ENCODE measurements at places on chromosomes 7 and 10.

- no peak for DNase-seq
Observed at GRCh38 chr10:93757136-93757535, 600 bp upstream of the LGI1 start.

DNA sequence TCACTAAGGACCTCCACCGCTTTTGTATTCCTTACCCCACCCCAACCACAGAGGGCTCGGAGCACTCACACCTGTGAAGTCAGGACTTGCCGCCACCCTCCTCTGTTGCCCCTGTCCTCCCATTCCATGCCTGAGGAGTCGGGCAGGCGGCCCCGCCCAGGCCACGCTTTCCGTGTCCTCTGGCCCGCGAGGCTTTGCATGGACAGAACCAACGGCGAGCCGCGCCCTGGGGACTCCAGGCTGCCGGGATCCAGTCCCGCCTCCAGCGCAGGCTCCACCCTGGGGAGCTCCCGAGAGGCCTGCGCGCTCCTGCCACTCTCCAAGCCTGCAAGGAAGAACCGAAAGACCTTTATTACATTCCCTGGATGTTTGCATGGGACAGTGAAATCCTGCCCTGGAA lies 366.4 kb upstream of the POM121L12 start:
- DNase-seq: no peak

DNA sequence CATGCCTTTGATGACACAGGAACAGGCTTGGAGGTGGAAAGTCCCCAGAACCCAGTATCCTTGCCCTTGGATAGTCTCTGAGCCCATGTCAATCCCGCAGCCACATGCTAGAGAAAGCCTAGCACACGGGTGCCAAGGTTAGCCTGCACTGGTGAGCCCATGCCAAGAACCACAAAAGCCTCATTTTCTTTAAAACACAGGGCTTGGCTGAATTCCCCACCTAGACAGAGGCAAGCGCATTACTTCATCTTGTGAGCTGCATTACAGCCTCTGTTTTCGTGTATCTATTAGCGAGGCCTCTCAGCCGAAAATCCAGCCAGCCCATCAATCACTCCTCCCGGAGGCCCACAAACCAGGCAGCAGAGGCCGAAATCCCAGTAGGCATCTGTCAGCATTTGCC lies 314.9 kb upstream of the AUTS2 start:
- DNase-seq: no peak

- no peak for DNase-seq
Observed at GRCh38 chr10:76352300-76352699, 920.9 kb downstream of the LRMDA start.

DNA sequence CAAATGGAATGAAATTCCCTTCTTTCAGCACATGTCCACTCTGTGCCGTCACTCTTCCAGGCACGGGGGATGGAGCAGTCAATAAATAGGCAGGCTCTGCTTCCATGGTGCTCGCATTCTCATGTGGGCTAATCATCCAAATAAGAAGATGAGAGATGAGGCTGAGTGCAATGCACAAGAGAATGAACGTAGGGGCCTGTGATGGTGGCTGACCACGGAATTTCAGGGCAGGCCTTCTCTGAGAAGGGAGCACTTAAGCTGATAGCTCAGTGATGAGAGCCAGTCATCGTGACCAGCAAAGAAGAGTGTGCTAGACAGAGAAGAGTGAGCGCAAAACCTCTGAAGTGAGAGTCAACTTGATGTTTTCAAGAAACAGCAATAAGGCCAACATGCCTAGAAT lies 47.9 kb downstream of the TAF3 start:
- no peak for DNase-seq

DNA sequence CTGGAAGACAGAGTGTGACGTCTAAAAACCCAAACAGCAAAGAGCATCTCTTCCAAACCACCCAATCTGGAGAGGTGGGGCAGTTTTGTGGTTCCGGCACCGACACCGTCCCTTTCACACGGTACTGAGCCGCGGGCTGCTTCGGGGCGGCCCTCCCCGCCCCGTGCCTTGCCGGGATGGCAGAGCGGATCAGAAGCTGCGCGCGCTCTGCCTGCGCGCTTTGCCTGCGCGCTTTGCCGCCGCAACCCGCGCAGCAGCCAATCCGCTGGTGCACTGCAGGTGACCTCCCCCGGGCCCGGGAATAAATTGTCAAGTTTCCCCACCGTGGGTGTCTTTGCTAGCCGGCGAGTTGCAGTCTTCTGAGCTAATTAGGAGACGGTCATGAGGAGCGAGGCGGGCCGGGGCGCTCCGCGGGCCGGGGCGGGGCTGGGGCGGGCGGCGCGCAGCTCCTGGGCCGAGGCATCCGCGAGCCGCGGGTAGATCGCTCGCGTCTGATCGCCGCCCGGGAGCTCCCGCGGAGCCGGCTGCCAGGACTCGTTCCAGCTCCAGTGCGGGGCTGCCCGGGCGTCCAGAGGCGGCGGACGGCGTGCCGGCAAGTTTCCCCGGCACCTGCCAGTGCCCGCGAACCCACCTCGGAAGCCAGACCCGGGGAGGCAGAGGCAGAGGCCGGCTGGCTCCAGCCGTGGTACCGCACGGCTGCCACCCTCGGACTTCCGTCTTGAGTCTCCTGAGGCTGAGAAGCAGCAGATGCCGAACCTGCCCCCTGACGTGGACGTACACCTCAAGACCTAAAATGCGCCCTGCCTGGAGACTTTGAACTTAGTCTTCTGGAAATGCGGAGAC lies 536.0 kb upstream of the GALNT17 start:
- DNase-seq: peak; percentile 15

DNA sequence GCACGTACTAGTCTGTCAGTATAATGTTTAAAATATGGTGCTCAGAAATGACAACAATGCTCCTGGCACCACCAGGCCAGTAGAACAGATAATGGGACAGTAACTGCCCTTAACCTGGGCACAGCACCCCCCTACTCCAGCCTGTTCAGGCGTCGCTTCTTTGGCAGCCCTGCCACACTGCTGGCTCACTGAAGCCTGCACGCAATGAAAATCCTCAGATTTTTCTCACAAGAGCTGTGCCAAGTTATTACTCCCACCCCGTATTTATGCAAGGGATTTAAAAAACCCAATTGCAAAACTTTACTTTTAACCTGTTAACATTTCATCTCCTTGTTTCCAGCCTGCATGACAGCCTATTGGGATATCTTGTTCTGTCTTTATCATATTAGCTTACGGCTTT lies 56.6 kb upstream of the LAMB1 start:
- DNase-seq: no peak

- no peak for DNase-seq
Observed at GRCh38 chr10:36349445-36350078, 707.5 kb upstream of the FZD8 start.

DNA sequence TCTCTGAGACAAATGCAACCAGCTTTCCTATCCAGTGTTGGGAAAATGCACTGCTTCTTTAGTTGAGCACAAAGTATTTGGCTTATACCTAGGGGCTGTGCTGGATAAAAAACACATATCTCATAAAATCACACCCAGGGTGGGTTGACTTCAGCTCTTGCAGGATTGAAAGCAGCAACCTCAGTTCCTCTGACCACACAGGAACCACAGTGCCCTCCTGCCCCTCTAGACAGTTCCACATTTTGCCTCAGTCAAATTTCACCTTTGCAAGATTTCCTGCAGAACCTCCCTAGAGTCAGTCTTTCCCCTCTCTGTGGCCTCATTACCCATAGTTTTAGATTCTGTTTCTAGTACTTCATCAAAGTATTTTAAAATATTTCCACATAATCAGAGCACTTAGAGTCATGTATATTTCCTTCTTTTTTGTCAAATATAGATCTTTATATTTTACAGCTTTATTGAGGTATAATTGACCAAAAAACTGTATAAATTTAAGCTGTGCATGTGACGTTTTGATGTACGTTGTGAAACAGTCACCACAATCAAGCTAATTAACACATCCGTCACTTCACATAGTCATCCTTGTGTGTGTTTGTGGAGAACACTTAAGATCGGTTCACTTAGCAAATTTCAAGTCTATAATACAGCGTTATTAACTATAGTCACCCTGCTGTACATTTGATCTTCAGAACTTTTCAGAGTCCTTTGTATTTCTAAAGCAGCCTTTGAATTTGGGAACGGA lies 37.0 kb upstream of the EGR2 start:
- DNase-seq: no peak

GRCh38 chr7:20030417-20030816 lies 186.8 kb downstream of the MACC1 start:
- DNase-seq: no peak

DNA sequence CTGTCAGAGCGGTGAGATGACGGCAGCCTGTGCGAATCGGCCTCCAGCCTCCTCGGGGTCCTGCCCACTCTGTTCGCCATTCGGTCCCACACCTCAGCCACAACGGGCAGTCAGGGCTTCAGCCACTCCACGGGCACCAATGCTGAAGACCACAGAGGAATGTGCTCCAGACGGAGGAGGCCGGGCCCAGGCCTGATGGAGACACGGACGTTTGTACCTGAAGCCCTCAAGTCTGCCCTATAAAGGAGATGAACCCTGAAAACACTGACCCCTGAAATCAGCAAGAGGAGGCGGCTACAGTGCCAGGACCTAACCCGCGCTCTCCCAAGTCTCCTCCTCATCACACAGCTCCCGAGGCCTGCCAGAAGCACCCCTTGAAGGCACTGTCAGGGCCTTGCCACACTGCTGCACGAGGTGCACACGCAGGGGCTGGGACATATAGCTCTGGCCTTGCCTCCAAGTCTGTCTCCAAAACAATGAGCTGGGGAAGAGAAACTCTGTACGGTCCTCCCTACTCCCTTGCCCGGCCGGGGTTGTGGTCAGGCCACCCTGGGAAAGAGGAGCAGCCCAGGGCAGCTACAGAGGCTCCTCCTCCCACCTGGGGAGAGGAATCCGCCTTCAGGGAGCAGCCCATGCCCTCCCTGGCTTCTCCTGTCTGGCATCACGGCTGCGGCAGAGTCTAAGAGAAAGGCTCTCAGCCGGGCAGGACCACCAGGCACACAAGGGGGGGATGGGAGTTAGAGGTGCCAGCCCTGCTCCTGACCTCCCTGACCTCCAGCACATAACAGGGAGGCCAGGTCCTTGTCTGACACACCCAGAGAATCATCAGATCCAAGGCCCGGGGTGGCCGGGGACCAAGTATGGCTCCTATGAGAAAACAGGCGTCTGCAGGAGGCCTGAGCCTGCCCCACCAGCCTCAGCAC lies 310.1 kb downstream of the PTPRN2 start:
- no peak for DNase-seq

DNA sequence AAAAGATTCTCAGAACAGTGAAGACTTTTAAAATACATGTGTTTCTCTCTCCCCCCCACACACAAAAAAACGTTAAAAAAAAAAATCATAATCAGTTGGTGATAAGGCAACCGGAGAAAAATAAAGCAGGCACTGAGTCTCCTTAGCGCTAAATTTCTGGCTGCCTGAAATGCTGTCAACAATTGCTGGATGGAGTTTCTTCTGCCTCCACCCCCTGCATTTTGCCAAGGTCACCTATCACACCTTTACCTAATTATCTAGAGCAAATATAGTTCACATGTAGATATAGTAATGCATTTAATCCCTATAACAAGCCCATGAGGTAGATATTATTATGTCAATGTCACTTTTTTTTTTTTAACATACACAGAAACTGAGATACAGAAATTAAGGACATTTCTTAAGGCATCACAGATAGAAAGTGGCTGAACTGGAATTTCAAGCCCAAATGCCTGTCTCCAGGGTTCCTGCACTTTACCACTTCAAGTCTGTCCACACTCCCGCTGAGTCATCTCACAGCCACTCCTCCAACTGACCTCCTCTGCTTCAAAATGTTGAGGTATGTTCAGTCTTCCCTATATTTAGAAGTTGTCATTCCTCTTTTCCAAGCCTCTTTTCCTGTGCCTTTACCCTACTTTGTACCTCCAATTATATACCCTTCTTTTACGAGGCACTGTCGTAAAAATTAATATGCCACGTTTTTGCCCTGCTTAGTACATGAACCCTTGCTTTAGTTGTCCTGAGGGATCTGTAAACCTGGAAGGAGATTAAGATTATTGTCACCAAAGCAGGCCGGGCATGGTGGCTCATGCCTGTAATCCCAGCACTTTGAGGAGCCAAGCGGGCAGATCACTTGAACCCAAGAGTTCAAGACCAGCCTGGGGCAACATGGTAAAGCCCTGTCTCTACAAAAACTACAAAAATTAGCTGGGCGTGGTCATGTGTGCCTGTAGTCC lies 72.8 kb upstream of the MPP7 start:
- no peak for DNase-seq

DNA sequence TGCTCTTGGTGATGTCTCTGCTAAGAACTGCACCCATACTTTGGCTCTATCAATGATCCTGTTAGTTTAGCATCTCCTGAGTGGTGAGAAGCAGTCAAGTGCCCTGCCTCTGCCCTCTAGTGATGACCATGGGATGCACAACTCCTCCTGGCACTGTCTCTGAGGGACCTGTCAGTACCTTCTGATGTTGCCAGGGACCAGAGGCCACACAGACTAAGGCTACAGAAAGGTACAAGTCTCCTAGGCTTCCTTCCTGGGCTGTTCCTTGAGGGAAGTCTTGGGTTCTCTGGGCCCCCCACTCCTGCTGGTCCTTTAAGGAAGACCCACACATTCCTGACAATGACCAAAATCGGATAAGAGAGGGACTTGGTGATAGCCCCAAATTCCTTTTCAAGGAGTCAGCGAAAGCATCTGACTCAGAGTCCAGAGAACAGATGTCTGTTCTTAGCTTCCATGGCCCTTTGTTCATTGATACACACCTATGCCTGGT lies 15.3 kb downstream of the NKX2-3 start:
- no peak for DNase-seq

DNA sequence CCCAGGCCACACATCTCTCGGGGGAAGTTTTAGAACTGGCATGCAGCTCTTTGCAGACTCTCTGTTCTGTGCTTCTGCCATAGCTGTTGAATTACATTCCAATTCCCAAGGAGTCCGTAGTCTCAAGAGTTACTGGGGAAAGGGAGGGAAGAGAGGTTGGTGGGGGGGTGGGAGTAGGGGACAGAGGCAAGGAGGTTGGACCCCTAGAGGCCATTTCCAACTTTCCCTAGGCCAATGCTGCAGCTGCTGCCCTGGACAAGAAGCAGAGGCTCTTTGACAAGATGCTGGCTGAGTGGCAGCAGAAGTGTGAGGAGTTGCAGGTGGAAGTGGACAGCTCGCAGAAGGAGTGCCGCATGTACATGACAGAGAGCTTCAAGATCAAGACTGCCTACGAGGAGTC lies 23.8 kb downstream of the MYH16 start:
- DNase-seq: no peak
